Cardiac fibroblast (primary cell): ENCODE measurements at places on chromosomes 6 and 20.

- DNase-seq: no peak
Observed at GRCh38 chr6:40387127-40387870, 199.9 kb downstream of the LRFN2 start.

DNA sequence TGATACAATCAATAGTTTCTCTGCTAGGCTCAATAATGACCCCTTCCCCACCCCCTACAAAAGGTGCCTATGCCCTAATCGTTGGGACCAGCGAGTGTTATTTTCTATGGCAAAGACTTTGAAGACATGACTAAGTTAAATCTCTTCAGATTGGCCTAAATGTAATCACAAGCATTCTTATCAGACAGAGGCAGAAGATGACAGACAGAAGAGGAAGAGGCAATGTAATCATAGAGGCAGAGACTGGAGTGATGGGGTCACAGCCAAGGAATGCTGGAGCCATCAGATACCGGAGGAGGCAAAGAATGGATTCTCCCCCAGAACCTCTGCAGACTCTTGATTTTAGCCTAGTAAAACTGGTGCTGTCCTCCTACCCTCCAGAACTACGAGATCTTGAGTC, 159.3 kb downstream of the EDN1 start:
- no peak for DNase-seq

DNA sequence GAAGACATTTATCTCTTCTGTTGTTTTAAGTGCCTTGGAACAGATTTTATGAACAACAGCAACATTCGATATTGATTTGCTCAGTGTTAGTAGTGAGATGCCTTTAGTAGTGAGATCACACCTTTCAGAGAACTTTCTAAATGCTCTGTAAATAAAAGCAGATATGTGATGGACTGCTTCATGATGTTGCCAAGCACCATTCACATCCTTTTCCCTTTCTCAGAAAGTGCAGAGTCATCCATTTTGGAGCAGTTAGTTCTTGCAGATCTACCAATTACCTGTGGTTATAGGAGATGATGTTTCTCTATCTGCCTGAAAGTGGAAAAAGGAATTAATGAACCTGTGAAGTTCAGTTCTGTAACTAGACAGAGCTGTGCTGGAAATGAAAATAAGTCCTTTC, 27.0 kb downstream of the CBFA2T2 start:
- DNase-seq: peak; percentile 28

DNA sequence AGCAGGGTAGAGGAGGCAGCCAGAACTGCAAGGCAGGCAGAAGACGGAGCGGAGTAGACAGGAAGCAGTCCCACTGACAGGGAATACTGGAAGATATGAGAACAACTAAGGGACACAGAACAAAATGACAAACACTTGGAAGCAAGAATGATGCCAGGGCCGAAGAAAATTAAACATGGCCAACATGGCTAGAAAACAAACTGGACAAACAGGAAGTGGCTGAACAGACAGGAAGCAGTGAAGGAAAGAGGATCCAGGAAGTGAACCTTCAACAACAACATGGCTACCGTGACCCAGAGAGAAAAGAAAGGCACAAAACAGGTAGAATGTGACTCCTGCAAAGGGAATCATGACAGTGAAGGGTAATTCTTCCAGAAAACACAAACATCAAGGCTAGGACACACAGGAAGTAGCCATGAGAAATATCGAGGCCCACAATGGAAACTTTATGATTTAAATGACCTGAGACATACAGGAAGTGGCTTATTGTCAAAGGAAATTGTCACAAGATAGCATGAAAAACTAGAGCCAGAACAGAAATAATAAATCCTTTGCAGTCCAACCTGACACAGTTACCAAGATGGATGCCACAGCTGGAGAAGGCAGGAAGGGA, 9.1 kb downstream of the COL11A2 start:
- no peak for DNase-seq

DNA sequence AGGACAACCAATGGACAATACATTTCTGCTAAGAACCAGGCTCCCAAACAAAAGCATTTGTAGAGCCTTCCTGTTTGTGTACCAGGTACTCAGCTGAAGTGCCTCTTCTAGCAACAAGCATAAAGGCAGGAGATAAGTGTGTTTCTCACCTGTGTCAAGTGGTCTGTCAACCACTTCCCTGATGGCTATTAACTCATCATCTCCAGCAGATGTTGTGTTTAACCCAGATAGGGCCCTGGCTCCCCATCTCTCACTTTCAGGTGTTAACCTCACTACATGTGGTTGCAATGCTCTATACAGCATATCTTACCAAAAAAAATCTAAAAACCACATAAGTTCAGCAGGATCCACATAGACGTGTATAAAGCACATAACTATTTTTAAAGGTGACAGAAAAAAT, 9.6 kb upstream of the IL17A start:
- no peak for DNase-seq
